ENCODE measurements at places on chromosomes 4 and X.

- no peak for DNase-seq
These were observed 67.8 kb downstream of the GATB start for GRCh38 chr4:151692821-151693673.

DNA sequence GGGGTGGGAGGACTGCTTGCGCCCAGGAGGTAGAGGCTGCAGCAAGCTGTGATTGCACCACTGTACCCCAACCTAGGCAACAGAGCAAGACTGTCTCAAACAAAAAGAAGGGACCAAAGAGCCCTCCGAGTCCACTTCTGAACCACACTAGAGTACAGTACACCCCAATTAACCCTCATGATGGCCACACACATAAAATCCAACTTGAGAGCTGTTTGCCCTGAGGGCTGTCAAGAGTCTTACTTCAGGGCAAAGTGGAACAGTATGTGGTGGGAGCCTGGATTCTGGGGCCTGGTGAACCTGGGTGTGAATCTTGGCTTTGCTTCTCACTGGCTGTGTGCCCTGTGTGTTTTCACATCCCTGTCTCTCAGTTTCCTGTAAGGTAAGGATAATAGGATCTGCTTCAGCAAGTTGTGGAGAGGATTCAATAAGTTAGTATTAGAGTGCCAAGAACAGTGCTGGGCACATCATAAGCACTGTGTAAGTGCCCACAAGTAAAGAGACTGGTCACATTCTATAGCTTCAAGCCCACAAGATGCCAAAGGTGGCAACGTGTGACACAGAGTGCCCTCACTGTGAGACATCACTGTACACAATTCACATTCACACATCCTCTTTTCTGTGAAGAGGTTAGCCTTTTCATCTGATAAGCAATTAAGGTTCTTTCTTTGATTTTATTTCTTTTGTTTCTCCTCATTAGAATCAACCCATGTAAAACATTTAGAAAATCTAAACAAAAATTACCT lies 52.1 kb downstream of the LEF1 start:
- DNase-seq: no peak

DNA sequence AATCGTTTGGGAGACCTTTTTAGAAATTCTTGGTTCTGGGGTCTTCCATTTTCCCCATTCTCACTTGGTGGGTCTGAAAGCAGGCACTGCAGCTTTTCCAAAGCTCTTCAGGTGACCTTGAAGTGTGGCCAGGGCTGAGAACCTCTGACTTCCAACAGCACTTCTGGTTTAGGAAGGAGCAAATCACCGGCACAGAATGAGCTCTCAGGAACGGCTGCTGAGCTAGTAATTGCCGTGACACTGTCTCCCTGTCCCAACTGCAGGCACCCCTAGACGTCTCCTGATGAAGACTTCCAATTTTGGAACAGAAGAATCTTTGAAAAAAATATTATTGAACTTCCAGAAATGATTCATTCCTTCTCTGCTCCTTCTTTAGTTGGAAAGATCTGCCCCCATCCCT lies 31.3 kb downstream of the CD38 start:
- no peak for DNase-seq

DNA sequence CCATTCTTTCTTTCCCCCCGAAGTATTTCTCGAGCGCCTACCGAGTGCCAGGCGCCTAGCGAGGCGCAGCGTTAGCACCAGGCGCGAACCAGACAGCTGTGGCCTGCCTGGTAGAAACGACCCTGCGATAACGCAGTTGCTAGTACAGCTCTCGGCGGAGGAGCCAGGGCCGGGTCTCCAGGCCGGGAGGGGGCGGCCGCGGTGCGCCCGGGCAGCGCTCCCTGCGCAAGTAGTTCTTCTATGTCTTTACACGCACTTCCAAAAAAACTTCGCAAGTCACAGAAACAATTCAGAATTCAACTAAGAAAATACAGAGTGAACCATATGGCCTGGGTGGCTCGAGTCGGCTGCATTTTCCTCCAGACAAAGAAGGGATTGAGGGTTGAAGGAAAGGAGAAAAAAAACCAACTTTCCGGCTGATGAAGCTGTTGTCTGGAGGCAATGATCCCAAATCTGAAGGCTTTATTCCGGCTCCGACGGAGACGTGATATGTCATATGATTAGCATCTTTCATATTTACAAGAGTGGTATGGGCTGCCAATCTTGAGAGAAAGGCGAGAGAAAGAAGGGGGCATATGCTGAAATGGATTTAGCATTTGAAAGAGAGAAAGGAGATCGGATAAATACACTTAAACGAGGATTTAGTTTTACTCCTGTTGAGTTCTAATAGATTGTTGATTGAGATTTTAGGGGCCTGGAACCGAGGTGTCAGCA lies 7.2 kb upstream of the NEUROG2 start:
- no peak for DNase-seq

DNA sequence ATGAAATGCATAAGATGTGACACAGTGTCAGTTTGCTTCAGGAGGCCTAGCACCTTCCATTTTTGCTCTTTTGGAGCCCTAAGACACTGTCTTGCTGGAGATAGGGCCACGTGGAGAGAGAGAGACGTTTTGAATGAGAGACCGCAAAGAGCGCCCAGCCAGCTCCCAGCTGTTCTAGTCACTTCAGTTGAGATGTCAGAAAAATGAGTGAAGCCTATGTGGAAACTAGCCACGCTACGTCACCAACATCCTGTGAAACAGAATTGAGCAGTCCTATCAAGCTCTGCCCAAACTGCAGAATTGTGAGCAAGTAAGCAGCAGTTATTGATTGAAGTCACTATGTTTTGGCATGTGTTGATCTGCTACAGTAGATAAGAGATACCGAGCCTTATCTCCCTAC lies 13.1 kb downstream of the GPR82 start:
- DNase-seq: no peak

DNA sequence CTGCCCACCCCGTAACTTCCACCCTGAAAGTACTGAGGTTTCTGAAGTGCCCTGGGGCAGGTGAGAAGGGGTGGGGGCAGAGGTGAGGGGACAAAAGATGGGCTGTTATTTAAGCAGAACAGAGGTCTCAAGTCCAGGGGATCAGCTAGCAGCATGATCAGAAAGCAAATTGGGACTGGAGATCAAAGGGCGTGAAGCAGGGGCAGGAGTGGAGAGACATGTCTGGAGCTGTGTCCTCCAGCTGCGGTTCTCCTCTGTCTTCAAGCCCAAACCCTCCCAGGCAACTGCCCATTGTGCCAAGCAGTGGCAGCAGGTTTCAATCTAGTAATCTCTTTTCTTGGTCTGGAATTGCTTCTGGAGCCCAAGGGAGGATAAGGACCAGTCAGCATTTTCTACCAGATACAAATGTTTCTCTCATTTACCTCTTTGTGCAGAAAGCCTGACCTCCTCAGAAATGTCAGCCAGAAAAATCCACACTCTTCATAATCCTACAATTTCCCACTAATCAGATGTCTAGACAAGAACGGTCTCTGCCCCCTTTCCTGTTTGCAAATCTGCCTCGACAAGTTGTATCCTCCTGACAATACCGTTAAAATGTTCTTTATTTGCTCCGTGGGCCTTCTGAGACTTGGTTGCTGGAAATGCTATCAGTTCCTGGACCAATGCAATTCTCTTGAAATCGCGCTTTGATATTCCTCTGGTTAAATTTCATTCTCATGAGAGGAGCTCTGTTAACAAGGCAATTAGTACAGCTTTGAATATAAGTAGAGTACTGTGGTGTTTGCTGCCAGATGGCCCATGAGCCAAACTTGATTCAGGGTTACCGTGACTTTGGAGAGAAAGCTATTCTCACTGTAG lies 23.2 kb upstream of the RASL11B start:
- no peak for DNase-seq

DNA sequence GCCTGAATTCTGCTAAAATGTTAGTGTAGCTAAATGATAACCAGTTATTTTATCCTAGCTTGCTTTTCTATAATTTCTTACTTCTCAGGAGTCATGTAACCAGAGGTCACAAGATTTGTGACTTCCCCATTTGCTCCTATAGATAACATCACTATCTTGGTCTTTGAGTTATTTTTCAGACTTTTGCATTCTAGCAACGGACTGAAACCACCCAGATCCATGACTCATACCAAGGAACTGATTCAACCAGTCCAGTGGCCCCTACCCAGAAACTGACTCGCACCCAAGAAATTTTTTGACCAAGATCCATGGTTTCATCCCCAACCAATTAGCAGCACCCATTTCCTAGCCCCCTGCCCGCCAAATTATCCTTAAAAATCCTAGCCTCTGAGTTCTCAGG lies 50.0 kb downstream of the IQCM start:
- no peak for DNase-seq

GRCh38 chrX:2540426-2540947 lies 39.7 kb upstream of the DHRSX start:
- DNase-seq: no peak

GRCh38 chr4:42845586-42845985 lies 46.9 kb upstream of the GRXCR1 start:
- no peak for DNase-seq

- no peak for DNase-seq
These were observed 145.4 kb downstream of the FNIP2 start for GRCh38 chr4:158914218-158914617.

DNA sequence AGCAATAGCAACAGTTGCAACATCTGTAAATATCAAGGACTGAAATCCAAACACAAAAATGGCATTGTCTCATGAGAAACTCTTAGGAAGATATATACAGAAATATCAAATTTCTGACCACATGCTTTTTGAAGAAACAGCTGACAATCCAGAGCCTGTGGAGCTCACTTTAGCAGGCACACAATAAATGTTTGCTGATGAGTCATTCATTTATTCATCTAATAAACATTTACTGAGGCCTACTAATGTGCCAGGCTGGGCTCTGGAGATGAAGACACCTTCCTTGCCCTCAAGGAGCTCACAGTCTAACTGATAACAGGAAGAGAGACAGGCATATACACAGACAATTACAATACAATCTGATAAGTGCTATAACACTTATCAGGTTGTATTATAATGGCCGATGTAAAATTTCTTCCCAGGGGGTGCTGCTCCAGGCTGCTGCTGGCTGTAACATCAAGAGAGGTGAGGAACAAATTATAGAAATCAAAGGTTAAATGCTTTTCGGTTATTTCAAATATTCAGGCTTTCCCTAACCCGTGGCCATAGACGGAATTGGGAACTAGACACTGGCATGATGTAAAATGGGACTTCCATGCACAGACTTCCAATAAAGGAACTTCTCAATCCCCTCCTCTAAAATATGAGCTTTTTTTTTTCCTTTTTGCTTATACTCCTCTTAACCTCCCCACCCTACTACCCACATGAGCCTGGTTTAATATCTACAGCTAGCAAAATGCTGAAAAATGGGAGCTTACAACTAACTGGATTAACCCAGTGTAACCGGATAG lies 16.8 kb upstream of the ZCCHC13 start:
- no peak for DNase-seq

DNA sequence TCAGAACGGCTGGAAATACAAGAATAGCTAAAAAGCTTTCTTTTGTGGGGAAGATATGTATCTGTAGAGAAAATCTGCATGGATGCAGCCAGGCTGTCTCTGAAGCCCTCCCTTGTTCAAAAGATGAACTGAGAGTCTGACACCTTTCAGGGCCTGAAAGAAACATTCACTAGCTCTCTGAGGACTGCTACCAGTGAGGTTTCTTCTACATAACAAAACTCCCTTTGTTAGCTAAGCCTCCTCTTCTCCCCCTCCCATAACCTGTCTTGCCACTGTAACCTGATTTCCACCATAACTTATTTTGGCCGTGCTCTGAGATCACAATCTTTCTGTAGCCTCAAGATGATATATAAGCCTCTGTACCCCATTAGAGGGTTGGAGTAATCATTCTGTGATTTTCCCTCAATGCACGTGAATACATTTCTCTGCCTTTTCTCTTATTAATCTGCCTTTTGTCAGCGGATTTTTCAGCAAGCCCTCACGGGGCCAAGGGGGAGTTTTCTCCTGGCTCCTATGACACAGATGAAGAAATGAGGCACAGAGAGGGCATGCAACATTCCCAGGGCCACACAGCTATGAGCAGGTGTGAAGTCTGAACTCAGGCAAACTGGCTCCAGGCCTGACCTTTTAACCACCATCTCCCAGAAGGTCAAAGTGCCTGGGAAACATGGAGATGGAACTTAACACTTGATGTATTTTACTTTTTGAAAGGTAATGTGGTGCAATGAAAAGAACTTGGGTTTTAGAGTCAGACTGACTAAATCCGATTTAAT lies 161.6 kb upstream of the PRDX4 start:
- DNase-seq: no peak

- DNase-seq: no peak
These were observed 36.4 kb downstream of the NLRP2B start for GRCh38 chrX:57643698-57644097.

DNA sequence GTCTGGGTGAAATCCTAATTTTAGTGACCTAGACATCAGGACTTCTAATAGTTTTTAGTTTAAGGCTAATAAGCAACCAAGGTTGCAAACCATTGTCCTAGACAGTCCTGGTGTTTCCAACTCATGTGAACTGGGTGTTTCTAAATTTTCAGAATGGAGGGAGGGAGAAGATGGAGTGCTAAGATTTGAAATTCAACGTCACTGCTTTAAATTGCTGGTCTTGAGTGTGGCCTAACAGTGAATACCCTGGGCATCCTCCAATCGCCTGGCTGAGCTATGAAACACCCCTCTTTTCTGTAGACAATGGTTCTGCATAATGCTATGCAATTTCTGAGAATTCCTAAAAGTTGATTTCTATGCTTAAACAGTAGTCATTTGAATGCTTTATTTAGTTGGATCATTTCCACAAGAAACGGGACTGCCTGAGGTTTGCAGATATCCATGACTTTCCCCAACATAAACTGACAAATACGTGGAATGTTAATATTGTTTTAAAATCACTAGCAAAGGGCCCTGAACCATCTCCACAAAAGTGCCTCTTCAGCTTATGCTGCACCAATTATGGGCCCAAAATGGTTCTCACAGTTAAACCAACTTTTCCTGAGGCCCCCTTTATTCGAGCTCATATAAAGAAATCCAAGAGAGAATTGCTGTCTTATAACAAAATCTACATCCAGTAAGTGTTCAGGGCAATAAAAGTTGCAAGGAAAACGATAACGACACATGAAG lies 1.1 kb downstream of the FBXL5 start:
- DNase-seq: no peak

- no peak for DNase-seq
These were observed 137.1 kb downstream of the DDX53 start for GRCh38 chrX:23136816-23137215.

DNA sequence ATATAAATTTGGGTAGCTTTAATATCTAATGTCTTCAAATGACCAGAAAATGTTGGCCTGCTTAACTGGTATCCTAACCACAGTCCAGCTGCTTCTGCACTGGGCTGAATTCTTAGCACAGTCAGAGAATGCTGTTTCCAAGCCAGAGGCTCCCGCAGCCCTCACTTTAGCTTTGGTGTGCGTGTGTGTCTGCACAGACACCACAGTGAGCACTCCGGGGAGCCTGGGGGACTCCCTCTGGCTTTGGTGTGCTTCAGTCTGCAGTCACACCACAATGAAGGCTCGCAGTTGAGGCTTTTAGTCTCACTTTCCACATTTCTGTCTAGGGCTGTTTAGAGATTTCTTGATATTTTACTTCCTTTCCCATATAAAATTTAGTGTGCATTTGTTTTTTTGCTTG lies 53.6 kb downstream of the APOO start:
- DNase-seq: no peak

- DNase-seq: no peak
These were observed 147.7 kb downstream of the DCK start for GRCh38 chr4:71141125-71141524.

- peak; percentile 71 for DNase-seq
These were observed 82.2 kb downstream of the MAML3 start for GRCh38 chr4:140071806-140072205.

- no peak for DNase-seq
These were observed 23.5 kb upstream of the PHF8 start for GRCh38 chrX:54067766-54068165.

Measured in ascending aorta (tissue), 2 donors.